CD4-positive, alpha-beta memory T cell (primary cell): ENCODE measurements at places on chromosomes 6 and 20. TPM values are rescaled to one million over a fixed set of nuclear protein-coding genes. Genes with fewer than 3 reads are reported as not detected.

- no peak for DNase-seq
These were observed 33.7 kb downstream of the ADGRF5 start for GRCh38 chr6:46888031-46888430.

- DNase-seq = peak; percentile 19
These were observed 99.9 kb downstream of the CDH26 start for GRCh38 chr20:60057866-60058807.

GRCh38 chr6:142446168-142446567 lies 144.4 kb downstream of the ADGRG6 start:
- no peak for DNase-seq

COQ3 gene
- total RNA-seq = 3.1 TPM

DNA sequence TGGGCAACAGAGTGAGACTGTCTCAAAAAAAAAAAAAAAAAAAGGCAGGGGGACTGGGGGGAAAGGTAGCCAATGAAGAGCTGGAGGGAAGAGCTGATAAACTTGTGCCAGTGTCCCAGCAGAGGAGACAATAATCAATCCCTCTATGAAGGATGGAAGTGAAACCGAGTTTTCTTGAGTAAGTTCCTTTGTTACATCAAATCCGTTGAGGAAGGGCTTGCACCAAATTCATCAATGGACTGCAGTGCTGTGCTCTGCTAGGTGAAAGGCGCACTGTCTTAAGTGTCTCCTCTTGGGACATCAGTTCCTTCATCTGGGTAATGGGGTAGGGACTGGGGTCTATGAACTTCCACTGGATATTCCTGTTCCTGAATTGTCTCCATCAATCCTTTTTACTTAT lies 3.0 kb upstream of the CRIP3 start:
- no peak for DNase-seq

GRCh38 chr6:150349546-150349945 lies 19.3 kb upstream of the IYD start:
- DNase-seq = no peak

DNA sequence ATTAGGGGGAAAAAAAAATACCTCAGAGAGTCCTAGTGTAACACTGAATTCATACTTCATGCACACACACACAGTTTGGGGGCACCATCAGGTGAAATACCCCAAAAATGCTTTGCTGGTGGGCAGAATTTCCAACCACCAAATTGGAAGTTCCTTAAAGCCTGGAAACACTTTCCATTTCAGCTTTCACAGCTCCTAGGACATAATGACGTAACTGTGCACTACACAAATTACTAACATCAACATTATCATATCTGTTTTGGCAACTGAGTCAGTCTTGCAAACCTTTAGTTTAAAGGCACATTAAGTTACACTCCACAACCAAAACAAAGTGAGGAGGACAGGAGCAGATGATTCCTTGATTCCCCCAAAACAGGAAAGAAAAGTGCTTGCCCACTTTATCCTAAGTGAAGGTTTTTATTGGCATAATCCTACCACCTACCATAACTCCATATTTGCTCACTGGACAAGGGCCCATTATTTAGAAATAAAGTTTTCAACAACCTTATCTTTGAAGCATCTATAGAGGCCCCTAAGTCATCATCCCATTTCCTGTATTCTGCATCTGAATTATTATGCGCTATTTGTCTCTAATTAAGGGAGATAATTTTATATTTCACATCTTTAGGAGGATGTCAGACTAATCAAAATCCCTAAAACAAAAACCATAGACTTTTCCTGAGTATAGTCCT lies 3.4 kb downstream of the MBOAT1 start:
- no peak for DNase-seq

DNA sequence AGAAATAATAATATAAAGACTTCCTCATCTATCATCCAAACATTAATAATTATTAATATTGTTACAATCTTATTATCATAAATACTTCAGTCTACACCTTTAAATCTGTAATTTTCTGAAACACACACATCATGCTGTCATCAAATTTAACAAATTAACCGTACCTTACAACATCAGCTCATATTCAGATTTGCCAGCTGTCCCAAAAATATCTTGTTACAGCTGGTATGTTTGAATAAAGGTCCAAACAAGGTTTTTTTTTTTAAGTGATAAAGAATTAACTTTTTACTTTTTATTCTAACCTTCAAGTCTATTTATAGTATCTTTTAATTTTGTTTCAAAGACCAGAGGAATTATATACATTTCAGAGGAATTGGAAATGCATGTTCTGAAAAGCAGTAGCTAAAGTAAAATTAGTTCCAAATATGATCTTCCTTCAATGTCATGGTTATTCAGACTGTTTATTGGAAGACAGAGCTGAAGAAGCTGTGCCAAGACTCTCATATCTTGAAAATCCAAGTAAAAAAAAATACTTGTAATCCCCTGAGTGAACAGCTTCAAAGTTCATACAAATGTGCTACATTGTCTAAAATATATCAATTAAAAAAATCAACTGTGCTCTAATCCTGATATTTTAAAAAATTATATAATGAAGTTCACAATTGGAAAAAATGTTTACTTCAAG lies 161.7 kb upstream of the BMP5 start:
- no peak for DNase-seq

BNIP5 gene
- not detected for total RNA-seq

DNA sequence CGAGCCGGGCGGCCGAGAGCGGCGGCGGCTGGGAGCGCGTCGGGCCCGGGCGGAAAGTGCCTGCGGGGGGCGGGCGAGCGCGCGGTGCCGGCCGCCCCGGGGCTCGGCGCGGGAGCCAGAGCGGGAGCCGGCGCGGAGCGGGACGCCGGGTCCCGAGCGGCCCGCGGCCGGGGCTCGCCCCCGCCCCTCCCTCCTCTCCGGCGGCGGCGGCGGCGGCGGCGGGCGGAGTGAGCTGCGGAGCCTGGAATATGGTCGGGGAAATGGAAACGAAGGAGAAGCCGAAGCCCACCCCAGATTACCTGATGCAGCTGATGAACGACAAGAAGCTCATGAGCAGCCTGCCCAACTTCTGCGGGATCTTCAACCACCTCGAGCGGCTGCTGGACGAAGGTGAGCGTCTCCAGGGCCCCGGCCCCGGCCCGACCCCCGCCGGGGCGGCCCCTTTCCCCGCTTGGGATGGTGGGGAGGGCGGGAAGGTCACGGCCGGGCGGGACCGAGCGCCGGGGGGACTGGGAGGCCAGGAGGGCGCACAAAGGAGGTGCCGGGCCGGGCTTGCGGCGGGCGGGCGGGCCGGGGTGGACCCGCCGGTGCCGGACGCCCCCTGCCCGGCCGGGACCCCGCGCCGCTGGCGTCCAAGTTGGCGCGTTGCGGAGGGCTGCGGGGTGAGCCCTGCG lies 565 bp downstream of the QKI start:
- DNase-seq = no peak

DNA sequence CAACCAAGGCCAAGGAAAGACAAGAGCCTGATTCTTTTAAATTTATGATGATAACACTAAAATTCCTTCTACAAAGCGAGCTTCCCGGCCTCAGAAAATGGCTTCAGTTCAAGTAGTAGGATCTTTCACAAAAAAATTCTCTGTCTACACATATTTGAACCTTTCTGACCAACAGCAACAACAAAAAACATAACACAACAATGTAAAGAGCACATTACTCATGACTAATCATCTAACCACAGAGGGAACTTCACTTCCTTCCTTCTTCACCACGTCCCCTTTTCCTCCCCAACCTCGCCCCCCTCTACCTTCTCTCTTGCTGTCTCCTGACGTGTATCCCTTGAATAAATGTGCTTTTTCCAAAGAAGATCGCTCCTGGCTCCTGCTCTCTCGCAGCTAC lies 228.2 kb downstream of the MYLK4 start:
- DNase-seq = no peak

DNA sequence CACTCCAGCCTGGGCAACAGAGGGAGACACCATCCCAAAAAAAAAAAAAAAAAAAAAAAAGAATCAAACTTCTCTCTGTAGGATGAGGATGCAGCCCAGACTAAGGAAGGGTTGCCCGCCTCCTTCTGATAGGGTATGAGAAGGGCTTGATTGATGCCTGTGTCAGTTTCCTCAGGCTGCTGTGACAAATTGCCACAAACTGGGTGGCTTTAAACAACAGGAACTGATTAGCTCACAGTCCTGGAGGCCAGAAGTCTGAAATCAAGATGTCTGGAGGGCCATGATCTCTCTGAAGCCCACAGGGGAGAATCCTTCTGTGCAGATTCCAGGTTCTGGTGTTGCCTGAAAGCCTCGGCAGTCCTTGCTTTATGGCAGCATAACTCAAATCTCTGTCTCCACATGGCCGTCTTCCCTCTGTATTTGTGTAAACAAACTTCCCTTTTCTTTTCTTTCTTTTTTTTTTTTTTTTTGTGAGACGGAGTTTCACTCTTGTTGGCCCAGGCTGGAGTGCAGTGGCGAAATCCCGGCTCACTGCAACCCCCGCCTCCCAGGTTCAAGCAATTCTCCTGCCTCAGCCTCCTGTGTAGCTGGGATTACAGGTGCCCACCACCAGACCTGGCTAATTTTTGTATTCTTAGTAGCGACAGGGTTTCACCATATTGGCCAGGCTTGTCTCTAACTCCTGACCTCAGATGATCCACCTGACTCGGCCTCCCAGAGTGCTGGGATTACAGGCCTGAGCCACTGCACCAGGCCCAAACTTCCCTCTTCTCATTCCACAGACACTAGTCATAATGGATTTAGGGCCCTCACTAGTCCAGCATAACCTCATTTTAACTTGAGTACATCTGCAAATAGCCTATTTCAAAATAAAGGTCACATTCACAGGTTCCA lies 11.2 kb upstream of the CDK19 start:
- no peak for DNase-seq

GRCh38 chr6:14610141-14610540 lies 492.6 kb downstream of the CD83 start:
- no peak for DNase-seq

DNA sequence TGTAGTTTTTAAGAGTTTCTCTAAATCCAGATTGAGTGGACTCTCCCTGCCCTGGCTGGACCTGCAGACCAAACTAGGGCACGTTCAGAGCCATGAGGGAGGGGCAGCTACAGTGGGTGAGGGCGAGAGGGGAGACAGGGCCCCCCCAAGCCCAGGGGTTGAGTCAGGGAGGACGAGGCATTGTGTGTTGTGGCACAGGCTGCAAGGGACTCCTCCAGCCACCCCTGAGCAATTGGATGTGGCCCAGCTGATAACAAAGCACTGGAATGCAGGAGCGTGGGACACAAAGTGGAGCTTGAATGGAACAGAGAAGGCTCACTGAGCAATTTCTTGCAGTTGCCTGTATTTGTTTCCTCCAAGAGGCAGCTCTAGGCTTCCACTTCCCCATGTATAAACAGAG lies 43.5 kb upstream of the MYL9 start:
- DNase-seq = no peak

NECAB3 gene
- total RNA-seq = 23.3 TPM

ADTRP gene
- total RNA-seq = 7.0 TPM

TGM3 gene
- not detected for total RNA-seq
